Thoracic aorta (tissue), 2 donors: ENCODE measurements at places on chromosomes 2 and 18. TPM values are rescaled to one million over a fixed set of nuclear protein-coding genes. Genes with fewer than 3 reads are reported as not detected.

Gene KRTCAP3
- not detected for total RNA-seq

GRCh38 chr2:229431327-229431954 is 160.4 kb upstream of the PID1 start:
- DNase-seq = no peak

Gene ITPRIPL1
- total RNA-seq = 1.6 TPM

Gene CLIP4
- 54.0 TPM for total RNA-seq

Gene WDR43
- total RNA-seq = 76.4 TPM
